ENCODE measurements at places on chromosomes 6 and 20.

DNA sequence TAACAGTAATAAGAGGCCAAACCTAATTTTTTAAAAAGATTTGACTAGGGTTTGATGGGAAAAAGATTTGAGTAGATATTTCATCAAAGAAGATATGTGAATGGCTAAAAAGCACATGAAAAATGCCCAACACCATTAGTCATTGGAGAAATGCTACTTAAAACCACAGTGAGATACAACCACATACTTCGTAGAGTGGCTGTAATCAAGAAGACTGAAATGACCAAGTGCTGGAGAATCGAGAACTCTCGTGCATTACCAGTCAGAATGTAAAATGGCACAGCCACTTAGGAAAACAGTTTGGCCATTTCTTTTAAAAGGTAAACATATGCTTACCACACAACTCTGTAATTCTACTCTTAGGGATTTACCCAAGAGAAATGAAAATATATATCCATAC is 175.5 kb downstream of the EYA2 start:
- no peak for DNase-seq

- DNase-seq, result no peak
These were observed 199.2 kb downstream of the SMOC2 start for GRCh38 chr6:168640181-168640580.

DNA sequence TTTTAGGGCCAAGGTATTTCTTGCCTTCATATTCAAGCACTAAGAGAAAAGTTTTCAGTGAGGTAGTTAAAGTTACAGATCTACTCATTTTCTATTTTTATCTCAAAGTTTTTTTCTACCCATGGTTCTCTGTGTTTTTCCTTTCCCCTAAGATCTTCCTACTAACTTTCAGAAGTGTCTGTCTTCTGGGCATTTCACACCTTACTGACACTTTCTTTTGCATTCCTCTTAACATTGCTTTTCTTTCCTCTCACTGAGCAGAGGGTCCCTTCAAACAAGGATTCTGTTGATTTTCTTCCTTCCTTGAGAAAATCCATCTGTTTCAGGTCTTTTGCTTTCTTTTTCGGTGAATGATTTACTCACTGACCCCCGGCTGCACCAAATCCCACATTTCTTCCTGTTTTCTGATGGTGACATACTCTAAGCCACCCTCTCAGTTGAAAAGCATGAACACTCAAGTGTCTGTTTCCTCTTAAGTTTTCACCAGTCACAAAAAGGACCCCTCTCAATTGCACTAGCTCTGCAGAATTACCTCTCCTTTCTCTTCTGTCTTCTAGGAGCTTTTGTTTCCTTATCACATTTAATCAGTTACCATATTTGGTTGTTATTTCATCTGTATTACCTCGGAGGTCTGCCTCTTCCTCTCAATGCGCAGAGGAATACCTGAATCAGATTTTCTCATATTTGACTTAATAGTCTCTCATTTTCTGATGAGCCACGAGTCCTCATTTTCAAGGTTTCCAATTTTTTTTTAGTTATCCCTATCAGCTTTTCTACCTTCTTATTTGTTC is 73.5 kb upstream of the RNF217 start:
- no peak for DNase-seq

DNA sequence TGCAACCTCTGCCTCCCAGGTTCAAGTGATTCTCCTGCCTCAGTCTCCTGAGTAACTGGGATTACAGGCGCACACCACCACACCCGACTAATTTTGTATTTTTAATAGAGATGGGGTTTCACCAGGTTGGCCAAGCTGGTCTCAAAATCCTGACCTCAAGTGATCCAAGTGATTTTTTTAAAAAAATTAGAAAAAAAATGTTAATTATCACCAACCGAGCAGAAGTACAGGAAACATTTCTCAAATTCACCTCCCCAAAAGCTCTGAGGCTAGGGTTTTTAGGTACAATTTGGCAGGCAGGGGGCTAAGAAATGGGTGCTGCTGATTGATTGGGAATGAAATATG is 14.9 kb upstream of the SLC22A16 start:
- DNase-seq, result no peak

DNA sequence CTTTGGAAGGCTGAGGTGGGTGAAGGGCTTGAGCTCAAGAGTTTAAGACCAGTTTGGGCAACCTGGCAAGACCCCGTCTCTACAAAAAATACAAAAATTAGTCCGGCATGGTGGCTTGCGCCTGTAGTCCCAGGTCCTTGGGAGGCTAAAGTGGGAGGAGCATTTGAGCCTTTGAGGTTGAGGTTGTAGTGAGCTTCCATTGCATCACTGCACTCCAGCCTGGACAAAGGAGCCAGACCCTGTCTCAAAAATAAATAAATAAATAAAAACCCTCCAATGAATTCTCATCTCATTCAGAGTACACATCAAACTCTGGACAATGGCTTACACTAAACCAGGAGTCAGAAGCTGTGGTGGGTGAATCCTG is 31.8 kb downstream of the B4GALT5 start:
- DNase-seq, result no peak

DNA sequence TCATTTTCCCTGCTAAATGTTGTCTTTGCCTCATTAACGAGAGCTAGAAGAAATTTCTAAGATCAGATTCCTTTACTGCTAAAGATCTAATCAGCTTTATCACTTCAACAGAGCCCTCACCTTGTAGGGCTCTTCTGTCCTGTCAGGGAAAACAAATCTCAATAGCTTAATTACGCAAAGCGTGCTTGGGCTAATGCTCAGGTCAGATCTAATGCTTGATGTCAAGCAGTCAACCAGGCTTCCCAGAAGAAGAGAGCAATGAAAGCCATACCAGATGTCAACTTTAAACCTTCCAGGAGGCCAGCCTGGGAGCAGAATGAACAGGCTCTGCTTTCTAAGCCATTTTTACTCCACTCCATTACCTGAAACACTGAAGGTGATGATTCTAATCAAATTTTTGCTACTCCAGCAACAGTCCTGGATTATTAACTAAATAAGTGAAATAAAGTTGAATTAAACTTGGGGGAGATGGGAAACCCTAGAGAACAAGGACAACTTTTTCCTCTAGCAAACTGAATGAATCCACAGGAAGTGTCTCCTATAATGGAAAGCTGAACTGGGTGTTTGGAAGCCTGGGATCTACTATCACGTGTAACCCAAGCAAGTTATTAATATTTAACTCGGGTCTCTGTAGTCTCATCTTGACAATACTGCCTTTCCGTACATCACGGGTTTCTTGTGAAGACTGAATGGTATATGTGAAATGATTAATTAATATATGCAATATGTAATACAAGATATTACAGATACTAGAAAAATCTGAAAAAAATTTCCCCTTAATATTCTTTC is 273.7 kb downstream of the PTPRK start:
- DNase-seq, result no peak

DNA sequence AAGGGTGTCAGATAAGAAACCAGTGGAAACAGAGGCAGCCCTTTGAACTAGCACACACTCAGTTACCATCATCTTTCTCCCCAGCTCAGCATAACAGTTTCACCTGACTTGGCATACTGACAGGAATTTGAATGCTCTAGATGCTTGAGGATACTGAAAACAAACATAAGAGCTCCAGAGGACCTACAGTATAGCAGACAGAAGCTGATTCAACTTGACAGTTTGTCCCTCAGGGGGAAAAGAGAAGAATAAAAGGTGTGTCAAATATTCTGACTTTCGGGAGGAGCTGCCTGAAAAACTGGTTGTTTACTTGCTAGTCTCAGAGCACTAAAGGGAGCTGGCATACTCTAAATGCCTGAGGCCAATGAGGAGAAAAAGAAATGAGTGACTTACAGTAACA is 35.1 kb downstream of the EYS start:
- DNase-seq, result no peak

GRCh38 chr20:36784900-36785299 is 11.3 kb upstream of the DSN1 start:
- DNase-seq, result peak; percentile 49

DNA sequence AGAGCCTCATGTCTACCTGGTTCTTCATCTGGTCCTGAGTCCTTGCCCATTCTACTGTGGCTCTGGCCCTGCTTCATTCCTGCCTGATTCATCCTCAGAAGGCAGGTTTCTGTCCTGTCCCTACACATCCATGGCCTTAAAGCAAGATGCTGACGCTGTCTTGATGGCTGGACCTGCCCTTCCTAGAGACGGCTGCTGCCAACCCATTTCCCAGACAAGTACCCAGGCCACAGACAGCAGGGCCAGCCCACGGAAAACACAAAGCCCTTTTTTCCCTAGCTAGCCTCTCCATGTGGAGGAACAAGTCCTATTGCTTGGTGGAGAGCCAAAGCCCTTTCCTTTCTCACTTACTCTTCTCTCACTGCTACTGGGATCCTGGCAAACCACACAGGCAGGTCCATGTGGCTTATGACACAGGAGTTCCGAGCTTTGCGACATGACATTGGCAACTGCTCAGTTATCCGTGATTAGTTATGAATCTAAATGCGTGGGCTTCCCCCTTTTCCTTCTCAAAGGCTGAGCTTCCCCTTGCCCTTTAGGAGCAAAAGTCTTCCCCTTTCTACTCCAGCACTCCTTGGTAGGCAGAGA is 72.9 kb downstream of the SLC22A3 start:
- DNase-seq, result no peak

- no peak for DNase-seq
These were observed 337.7 kb upstream of the PRND start for GRCh38 chr20:4383961-4384360.

GRCh38 chr6:14910692-14911547 is 334.9 kb upstream of the JARID2 start:
- no peak for DNase-seq

GRCh38 chr6:161054876-161055275 is 63.3 kb downstream of the MAP3K4 start:
- no peak for DNase-seq

- DNase-seq, result no peak
These were observed 26.8 kb upstream of the MMP24 start for GRCh38 chr20:35199740-35200139.

GRCh38 chr6:32623693-32624092 is 13.5 kb upstream of the HLA-DQA1 start:
- DNase-seq, result no peak

DNA sequence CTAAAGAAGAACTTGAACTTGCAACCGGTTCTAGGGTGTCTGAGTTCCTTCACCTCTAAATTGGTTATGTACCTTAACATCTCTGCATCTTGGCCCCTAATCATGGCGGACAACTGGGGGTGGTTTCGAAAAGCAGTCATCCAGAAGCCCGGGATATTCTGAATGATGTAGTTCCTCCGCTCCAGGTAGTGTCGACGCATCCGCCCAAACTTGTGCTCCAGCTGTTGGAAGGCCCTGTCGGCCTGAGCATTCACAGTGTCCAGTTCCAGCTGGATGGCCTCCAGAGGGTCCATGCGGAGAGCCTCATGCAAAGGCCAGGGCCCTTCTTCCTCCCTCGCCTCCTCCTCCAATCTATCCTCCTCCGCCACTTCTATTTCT is 887 bp downstream of the TSPYL1 start:
- peak; percentile 67 for DNase-seq

- no peak for DNase-seq
These were observed 268.8 kb downstream of the TMEM242 start for GRCh38 chr6:157054531-157054979.

DNA sequence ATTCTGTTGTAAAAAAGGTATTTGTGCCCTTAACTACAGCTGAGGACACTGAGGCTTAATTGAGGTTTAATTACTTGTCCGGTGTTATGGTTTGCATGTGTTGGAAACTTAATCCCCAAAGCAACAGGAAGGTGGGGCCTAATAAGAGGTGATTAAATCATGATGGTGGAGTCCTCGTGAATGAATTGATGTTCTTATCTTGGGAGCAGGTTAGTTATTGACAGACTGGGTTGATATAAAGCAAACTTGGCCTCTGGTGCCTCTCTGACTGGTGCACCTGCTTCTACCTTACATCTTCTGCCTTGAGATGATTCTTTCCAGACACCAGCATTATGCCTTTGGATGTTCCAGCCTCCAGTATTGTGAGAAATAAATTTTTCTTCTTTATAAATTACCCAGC is 306.5 kb upstream of the HS3ST5 start:
- DNase-seq, result no peak

DNA sequence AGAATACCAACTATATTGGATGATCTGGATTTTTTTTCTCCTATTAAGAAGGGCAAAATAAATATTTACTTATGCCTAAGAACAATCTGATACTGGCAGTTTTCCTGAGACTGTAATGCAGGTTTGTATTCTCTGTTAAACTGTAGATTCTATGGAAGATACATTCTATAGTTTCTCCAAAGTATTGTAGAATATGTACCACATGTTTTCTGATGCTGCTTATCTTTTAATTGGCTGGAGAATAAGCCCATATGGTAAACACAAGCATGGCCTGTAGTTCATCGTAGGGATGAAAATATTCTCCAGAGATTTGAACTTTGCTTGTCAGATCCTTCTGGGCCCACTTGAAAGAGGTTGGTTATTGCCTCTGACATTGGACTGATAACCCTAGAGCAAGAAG is 99.1 kb downstream of the CENPW start:
- DNase-seq, result no peak

DNA sequence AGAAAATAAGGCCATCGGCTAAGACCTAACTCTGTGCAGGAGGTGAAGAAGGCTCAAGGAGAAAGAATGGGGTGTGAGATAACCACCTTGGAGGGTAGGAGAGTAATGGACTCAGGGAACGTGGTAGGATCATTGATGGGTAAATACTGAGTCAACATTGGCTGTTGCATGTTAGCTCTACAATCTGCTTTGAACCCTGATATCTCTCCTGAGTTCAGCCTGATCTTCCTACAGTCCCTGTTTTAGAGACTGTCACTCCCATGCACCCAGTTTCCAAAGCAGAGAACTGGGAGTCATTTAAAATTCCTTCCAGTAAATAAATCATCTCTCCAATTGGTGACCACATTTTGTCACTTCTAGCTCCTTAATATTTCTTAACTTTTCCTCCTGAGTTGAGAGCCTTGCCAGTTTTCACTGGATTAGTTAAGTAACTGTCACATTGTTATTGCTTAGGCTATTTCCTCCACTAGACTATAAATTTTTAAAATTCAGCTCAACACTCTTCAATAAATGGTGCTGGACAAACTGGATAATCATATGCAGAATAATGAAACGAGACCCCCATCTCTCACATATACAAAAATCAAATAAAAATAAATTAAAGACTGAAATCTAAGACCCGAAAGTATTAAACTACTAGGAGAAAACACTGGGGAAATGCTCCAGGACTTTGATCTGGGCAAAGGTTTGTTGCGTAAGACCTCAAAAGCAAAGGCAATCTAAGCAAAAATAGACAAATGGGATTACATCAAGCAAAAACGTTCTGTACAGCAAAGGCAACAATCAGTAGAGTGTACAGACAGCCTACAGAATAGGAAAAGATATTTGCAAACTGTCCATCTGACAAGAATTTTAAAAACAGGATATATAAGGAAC is 138.9 kb upstream of the TMEM170B start:
- no peak for DNase-seq
